CD4-positive, alpha-beta memory T cell (primary cell): ENCODE measurements at places on chromosomes 7 and 10.

DNA sequence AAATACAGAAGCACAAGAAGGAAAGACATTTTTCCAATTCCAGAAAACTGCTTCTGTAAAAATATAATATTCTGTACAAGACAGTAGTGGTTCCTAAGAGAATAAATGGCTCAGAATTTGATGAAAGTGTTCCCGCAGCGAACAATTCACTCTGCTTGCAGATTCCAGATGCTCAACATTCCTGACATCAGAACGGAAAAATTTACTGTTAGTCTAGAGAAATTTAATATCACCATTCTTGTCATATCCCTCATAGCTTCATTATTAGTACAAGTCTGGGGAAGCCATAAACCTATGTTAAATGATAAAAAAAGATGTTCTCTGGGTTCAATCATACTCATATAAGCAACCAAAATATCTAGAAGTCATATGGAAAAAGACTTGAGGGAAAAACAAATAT, 83.6 kb downstream of the MPP7 start:
- DNase-seq: no peak

GRCh38 chr7:19112274-19113001, 5.0 kb downstream of the TWIST1 start:
- no peak for DNase-seq

- DNase-seq: no peak
Observed at GRCh38 chr10:52517012-52517411, 202.9 kb downstream of the DKK1 start.

DNA sequence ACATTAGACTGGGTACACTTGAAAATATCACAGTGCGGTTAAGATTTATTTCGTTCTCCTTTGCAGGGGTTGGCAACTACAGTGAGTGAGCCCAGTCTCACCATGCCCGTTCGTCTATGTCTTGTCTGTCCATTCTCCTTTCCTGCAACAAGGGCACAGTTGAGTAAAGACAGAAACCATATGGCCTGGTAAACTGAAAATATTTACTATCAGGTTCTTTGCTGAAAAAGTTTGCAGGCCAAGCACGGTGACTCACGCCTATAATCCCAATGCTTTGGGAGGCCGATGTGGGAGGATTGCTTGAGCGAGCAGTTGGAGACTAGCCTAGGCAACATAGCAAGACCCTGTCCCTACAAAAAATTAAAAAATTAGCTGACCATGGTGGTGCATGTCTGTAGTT, 11.4 kb upstream of the KCTD7 start:
- DNase-seq: no peak

- DNase-seq: no peak
Observed at GRCh38 chr7:158740657-158741293, 36.2 kb upstream of the NCAPG2 start.

- DNase-seq: no peak
Observed at GRCh38 chr7:24757353-24758275, at the start of gene GSDME. Gene GSDME, minus strand, starts transcription at chr7:24757464. Its CDS starts 7,690 bp downstream, at chr7:24749774.

DNA sequence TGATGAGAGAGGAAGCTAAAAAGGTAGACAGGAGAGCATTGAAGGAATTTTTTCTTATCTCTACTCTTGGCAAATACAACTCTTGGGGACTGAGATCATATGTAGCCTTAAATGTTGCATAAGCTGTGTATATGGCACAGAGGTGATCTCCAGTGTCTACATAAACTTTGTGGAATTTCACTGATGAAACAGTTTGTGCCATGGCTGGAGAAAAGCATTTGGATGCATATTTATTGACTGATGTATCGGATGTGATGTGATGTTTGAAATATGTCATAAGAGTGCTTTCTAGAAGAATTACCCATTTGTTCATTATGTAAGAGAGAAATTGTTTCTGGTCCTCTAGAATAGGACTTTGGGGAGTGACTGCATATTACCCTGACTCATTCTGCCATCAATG, 244.9 kb upstream of the LRRTM3 start:
- no peak for DNase-seq

- DNase-seq: no peak
Observed at GRCh38 chr10:102614888-102615287, 29.4 kb upstream of the TRIM8 start.

DNA sequence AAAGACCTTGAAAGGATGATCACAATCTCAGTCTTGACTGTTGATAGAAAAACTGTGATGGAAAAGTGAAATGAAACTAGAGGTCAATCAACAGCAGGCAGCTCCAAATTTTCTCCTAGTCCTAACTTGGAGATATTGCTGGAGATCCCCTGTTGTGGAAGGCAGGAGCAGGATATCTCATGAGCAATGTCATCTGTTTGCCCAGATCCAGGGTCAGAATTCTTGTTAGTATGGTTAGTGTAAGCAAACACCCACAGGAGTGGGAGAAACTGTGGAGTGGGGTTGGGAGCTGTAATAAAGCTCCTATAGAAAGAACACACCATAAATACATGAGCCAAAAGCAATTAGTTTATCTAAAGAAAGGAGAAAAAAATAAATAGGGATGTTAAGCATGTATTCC, 169.0 kb downstream of the AKR1D1 start:
- DNase-seq: no peak

- DNase-seq: no peak
Observed at GRCh38 chr7:81590131-81590530, 179.7 kb downstream of the HGF start.

- DNase-seq: peak; percentile 64
Observed at GRCh38 chr10:110893559-110894179, 21.9 kb downstream of the PDCD4 start.

DNA sequence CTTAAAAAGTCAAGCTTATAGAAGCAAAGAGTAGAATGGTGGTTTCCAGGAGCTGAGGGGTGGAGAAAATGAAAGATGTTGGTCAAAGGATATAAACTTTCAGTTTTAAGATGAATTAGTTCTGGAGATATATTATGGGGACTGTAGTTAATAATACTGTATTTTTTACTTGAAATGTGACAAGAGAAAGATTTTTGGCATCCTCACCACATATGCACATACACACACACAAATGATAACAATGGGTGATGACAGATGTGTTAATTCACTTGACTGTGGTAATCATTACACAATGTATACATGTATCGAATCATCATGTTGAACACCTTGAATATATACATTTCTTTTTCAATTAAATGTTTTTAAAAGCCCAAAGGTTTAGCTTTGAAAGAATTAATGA, 32.7 kb upstream of the ZPBP start:
- no peak for DNase-seq

- no peak for DNase-seq
Observed at GRCh38 chr10:8133146-8133545, 78.7 kb downstream of the GATA3 start.

- peak; percentile 57 for DNase-seq
Observed at GRCh38 chr10:73873838-73874215, 528 bp downstream of the CAMK2G start.

GRCh38 chr7:121026577-121027111, 38.1 kb downstream of the CPED1 start:
- no peak for DNase-seq

DNA sequence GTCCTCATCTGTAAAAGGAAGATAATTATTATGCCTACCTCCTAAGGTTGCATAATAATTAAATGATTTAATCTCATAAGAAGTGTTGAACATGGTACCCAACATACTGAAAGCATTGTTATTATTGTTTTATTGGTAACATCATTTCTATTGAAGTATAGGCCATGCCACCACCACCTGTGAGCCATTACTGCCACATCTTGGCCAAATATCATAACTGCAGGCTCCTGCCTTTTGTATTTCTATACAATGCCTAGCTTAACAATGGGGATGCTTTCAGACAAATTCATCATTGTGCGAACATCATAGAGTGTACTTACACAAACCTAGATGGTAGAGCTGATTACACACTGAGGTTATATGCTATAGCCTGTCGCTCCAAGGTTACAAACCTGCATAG, 61.1 kb upstream of the NPSR1 start:
- DNase-seq: no peak

DNA sequence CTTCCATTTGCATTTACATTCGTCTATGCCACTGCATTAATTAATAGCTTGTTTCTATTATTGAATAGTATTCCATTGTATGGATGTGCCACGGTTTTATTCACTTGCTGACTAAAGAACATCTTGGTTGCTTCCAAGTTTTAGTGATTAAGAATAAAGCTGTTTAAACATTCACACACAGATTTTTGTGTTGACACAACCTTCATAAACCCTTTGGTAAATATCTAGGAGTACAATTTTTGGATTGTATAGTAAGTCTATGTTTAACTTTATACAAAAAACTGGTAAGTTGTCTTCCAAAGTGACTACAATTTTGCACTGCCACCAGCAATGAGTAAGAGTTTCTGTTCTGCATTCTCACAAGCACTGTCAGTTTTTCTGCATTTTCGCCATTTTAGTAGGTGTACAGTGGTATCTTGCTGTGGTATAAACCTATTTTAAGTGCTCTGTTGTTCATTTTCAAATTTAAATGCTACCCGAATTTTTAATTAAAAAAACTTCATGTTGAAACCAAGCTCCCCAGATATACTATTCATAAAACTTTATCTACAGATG, 121.4 kb downstream of the RNF133 start:
- no peak for DNase-seq

DNA sequence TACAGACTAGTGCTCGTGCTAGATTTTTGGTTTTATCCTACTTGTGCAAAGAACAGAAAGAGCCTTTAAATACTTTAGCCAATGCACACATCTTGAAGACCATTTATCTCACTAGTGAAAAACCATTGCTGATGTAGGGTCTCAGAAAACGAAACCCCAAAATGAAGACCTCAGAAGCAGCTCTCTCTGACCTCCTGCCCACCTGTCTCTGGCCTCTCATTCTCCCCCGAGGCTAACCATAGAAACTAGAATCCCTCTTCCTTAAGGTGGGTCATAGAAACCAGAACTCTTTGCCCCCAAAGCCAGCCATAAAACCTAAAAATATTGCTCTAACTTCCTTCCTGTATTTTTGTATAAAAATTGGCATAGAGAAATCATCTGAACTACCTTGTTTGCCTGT, 112.2 kb downstream of the KIF20B start:
- no peak for DNase-seq

GRCh38 chr10:19158358-19158757, 109.8 kb downstream of the MALRD1 start:
- DNase-seq: no peak

DNA sequence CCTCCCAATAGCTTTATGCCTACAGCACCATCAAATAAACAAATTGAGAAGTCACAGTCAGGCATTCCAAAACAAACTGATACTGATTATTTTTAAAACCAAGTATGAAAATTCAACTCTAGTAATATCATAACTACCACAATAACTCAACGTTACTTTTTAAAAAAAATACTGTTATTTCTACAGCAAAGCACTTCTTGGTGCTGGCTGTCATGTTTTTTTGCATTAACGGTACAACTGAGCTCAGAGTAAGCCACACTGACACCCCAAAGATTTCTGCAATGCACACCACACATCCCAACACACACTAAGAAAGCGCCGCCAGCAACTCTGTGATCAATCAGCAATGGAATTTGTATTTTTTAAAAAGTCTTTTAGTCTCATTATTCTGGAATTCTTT, 113.6 kb downstream of the RNF32 start:
- no peak for DNase-seq

- DNase-seq: no peak
Observed at GRCh38 chr10:17747883-17748550, 4.0 kb upstream of the TMEM236 start.

DNA sequence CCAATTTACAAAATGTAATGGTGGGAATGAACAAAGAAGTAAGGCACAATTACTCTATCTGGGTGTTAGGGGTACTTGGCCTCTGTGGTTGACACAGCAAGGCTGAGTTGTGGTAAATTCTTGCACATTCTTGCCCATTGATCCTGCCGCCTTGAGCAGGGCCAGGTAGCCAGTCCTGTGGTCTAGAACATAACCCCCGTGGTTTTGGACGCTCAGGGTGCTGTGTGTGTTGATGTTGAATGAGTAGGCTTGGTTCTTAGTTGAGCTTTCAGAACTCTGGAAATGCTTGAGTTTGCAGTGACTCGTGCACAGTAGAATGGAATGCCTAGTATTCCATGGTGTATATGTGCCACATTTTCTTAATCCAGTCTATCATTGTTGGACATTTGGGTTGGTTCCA, 42.3 kb upstream of the CDHR3 start:
- DNase-seq: no peak

- no peak for DNase-seq
Observed at GRCh38 chr10:58714409-58714808, 201.7 kb downstream of the BICC1 start.

GRCh38 chr10:122047560-122047959, 58.6 kb downstream of the TACC2 start:
- DNase-seq: no peak

GRCh38 chr10:48461623-48462481, 143.0 kb downstream of the ARHGAP22 start:
- no peak for DNase-seq

DNA sequence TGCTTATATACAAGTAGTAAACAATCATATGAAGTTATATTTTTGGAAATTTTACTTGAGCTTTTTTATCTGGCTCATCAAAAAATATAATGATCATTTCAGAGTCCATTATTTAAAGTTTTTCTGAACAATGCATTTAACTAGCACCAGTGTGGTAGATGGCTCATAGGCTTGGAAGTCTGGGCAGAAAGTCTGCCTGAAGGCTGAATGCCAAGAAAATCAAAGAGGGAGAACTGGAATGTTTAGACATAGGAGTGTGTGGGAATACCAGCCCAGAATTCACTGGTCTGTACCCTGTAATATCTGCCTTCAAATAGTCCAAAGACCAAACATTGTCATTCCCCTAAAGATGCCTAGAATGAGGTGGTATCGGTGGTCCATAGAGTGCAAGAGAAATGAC, 40.3 kb upstream of the ANK3 start:
- DNase-seq: no peak

- no peak for DNase-seq
Observed at GRCh38 chr7:106485031-106485551, 175.9 kb downstream of the CCDC71L start.

GRCh38 chr7:132390705-132391104, 185.6 kb downstream of the PLXNA4 start:
- no peak for DNase-seq

DNA sequence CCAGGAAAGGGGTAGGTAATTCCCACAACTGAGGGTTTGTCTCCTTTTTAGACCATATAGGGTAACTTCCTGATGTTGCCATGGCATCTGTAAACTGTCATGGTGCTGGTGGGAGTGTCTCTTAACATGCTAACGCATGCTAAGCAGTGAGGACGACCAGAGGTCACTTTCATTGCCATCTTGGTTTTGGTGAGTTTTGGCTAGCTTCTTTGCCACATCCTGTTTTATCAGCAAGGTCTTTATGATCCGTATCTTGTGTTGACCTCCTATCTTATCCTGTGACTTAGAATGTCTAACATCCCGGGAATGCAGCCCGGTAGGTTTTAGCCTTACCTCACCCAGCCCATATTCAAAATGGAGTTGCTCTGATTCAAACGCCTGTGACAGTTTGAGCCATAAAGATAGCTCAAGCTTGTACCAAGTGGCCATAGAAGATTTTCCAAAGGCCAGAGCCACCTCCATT, 176.0 kb upstream of the NAMPT start:
- no peak for DNase-seq
